ENCODE measurements at places on chromosomes 13 and 19. TPM values are rescaled to one million over a fixed set of nuclear protein-coding genes. Genes with fewer than 3 reads are reported as not detected.

The ERICH6B gene
- total RNA-seq: not detected

The MYO16 gene
- 2.5 TPM for total RNA-seq

DNA sequence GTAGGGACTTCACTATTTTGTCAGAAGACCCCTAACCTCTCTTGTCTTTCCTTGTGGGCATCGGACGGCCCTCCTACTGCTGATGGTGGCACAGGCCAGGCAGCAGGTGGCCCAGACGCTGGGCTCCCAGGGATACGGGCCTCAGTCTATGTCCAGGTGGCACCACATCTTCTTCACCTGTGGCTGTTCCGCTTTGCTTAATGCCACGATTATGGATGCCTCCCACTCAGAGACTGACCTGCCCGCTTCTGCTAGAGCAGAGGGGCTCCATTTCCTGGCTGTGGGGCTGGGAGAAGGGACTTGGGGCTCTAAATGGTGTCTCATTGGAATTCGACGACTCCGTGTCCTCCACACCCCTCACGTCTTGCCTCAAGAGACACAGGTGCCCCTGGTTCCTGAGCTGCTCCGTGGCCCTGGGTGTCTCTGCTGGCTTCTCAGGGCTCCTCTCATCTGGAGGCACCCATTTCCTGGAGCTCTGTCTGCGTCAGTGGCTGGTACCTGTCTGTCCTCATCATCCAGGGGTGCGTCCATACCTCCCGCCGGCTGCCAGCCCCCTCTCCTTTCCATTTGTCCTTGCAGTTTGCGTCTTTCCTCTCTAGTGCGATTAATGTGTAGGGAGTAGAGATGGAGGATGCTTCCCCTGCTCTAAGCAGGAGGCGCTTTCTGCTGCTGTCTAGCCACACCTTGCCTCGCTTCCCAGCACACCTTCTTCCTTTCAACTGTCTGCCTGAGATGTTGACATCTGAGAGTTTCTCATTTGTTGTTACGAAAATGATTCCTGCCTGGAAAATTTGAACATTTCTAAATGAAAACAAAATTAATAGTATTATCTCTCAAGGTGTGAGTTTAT lies 63.4 kb downstream of the TEX29 start:
- DNase-seq: no peak

GRCh38 chr19:48768994-48769713 lies 13.8 kb downstream of the FGF21 start:
- no peak for DNase-seq

GRCh38 chr13:49494645-49495044 lies 1.1 kb upstream of the PHF11 start:
- no peak for DNase-seq

GRCh38 chr19:42301646-42302203 lies at the start of gene PRR19:
Gene PRR19 (plus strand): TSS chr19:42302132. CDS start chr19:42309585, 7,453 bp downstream.
- DNase-seq: no peak

The ZNF606 gene
- total RNA-seq: 13.3 TPM

DNA sequence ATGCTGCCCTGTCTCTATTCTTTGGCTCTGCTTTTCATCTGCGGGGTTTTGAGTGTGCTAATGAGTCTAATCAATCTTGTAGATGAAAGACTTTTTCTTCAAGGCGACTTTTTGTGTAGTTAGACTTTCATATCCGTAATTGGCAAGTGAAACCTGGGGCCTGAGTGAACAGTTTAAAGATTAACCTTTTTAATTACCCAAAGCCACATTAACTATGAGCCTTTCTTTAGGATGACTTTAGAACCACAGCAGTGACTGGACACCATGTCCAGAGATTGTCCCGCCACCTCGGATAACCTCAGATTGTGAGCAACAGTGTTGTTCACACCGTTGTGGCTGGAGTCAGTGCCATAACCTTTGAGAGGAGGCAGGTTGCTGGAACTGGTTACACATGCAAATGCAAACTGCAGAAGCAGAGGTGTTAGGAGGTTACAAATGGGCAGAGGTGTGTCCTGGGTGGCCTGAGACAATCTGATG lies 58.7 kb downstream of the SIAH3 start:
- no peak for DNase-seq

Measured in left lung (tissue), 14 donors.